ENCODE measurements at places on chromosomes 6 and 20. TPM values are rescaled to one million over a fixed set of nuclear protein-coding genes. Genes with fewer than 3 reads are reported as not detected.

The GPR6 gene
- total RNA-seq, result not detected

The ATRN gene
- total RNA-seq, result 12.5 TPM

- H3K4me3 ChIP-seq, result no peak overlapping the region
- H3K4me1 ChIP-seq, result no peaks in the 10 kb centered on the region
- peaks cover 31% of the 10 kb centered on the region for H3K36me3 ChIP-seq
- no peak overlapping the region for H3K27ac ChIP-seq
- no peak for DNase-seq
Measured at GRCh38 chr20:25022680-25023079, 30.1 kb upstream of the APMAP start.

- H3K36me3 ChIP-seq, result no peaks in the 10 kb centered on the region
- no peak overlapping the region for H3K27ac ChIP-seq
- no peak overlapping the region for H3K4me3 ChIP-seq
- DNase-seq, result no peak
Measured at GRCh38 chr6:22468256-22468965, 101.0 kb upstream of the HDGFL1 start.

DNA sequence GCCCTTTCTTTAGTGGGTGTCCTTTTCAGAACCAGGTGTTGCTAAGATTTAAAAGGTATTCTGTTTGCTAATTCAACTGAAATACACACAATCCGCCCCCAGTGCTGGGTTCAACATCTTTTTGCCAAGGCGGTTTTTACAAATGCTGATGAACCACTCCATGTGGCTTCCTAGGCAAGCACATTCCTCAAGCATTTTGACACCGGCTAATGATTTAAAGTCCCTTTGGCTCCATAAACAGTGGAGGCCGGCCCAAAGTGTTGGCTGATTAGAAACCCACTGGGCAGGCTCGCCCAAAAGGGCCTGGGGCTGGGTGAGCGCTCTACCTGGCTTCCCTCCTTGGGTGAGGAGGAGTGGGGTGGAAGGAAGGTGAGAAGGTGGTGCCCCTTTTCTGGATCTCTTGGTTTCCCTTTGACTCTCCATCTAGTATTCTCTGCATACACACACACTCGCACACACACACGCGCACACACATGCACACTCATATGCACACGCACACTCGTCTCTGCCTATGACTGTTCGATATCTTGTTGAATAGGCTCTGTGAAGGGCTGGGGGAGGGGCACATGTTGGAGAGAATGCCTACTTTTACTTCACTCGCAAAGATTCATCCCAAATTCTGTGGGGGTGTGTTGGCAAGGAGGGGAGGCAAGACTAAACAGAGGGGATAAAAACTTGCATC lies 66.7 kb upstream of the ARMC2 start:
- H3K4me3 ChIP-seq, result no peak overlapping the region
- no peak overlapping the region for H3K27ac ChIP-seq
- H3K4me1 ChIP-seq, result peaks cover 5% of the 10 kb centered on the region

DNA sequence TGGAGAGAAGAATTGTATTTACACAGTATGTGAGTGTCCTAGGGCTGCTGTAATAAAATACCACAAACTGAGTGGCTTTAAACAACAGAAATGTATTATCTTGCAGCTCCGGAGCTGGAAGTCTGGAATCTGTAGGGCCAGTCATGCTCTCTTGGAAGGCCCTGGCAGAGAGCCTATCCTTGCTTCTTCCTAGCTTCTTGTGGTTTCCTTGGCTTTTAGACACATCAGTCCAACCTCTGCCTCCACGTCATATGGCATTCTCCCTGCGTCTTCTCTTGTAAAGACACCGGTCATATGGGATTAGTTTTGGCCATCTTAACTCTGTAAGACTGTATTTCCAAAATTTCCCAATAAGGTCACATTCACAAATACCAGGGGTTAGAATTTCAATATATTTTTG lies 10.8 kb downstream of the FNDC1 start:
- no peaks in the 10 kb centered on the region for H3K27me3 ChIP-seq
- no peaks in the 10 kb centered on the region for H3K36me3 ChIP-seq
- H3K4me3 ChIP-seq, result no peak overlapping the region

Measured in CD4-positive, alpha-beta memory T cell (primary cell).